Activated naive CD4-positive, alpha-beta T cell (primary cell): ENCODE measurements at places on chromosomes 2 and 18.
A peak's percentile ranks its signal among the peaks of the same experiment; 100 is the strongest.

DNA sequence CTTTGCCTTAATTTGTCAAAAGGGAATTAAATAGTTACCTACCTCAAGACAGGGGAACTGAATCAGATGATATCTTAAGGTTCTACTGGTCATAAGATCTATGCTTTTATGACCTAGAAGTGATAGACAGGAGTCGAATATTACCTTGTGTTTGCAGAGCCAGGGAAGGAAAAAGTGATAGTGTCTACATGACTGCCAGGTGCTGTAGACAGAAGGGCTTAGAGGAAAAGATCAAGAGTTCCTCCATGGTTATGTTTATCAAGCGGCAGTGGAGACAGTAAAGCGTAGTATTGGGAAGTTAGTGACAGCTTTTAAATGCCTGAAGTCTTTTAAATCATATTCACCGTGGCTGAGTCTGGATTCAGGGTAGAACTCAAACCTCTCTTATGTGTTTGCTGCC lies 11.9 kb downstream of the CRIM1 start:
- DNase-seq, result no peak

DNA sequence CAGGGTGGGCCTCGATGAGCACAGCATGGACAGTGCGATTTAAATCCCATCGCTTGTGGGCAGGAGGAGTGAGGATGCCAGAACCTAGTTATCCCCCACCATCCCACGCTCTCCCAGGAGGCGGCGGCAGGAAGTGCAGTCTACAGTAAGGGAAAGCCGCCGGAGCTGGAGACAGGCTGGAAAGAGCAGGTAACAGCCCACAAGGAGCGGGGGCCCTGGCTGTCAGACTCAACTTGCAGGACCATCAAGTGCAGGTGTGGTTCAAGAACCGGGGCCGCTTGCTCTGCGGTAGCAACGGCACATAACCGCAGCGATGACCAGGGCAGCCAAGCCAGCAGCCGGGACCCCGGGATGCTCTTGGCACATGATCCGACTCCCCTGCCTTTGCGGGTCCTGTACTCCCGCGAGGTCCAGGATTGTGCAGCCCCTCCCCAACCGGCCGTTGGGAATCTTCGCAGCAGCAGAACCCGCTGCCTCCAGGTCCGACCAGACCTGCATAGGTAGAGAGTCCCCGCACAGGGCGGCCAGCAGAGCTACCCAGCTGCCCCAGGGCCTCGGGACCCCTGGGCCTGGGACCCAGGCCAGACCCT lies 82.1 kb downstream of the BIN1 start:
- no peak for DNase-seq

DNA sequence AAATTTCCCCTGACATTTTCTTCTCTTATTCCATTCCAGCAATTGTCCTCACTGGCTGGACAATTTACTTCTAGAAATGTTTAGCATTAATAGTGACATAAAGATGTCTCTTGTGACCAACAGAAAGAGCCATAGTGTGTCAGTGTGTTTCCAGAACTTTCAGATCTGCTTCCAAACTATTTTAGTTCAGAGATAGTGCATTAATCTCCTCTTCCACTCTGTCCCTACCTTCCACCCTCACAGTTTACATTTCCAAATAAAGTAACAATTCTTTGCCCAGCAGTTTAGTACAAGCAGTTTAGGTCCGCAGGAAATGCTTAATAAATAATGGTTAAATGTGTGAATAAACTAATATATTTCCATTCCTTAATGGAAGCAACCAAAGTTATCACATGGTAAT lies 24.5 kb upstream of the RAPGEF4 start:
- DNase-seq, result no peak

GRCh38 chr2:8623958-8624591 lies 57.8 kb upstream of the ID2 start:
- DNase-seq, result no peak

- no peak for DNase-seq
Observed at GRCh38 chr2:134039912-134040581, 213.8 kb upstream of the MGAT5 start.

DNA sequence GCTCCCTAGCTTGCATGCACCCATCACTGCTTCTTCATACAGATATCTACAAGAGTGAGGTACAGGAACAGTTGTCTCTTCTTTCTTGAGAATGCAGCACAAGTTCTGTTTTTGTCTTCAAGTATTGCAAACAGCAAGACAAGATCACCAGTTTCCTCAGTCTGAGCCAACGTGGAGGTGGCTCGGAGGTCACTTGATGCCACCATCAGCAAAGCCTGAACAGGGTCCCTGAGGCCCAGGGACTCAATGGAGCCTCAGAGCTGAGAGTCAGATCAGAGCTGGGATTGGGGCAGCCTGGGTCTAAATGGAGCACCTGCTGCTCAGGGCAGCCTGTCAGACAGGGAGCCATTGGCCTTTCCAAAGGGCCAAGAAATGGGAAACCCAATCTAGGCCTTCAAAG lies 290.7 kb upstream of the ID2 start:
- no peak for DNase-seq

- no peak for DNase-seq
Observed at GRCh38 chr2:165818920-165819319, 24.9 kb upstream of the GALNT3 start.

- no peak for DNase-seq
Observed at GRCh38 chr18:58097121-58097906, 53.3 kb downstream of the NEDD4L start.

GRCh38 chr2:217669831-217670230 lies 333.0 kb downstream of the TNS1 start:
- DNase-seq, result no peak

DNA sequence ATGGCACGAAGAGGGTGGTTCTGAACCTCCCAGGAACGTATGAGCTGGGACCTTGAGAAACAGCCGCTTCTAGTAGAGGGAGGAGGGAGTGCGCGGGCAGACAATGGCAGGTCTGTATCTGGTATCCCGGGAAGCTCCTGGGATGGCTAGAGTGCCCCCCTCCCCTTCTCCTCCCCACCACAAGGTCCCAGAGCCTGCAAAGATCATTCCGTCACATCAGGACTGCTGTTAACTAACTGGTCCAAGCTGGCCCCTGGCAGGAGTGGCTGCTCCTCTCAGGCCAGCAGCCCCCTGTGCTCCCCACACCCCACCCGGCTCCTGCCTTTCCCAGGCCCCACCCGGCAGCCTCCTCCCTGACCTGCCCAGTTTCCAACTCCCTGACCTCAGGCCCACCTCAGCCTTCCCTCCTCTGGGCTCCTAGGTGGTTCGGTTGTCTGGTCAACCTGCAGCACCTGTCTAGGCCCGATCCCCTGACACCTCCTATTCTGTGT lies 75.0 kb downstream of the TPO start:
- DNase-seq, result no peak

GRCh38 chr2:30310955-30311354 lies 79.6 kb downstream of the LBH start:
- no peak for DNase-seq

GRCh38 chr2:201116115-201116958 lies at the start of gene CFLAR:
Gene CFLAR (plus strand): TSS chr2:201116164. CDS start chr2:201129866, 13,702 bp downstream.
- DNase-seq, result peak; percentile 55

GRCh38 chr2:116319935-116320334 lies 1494.6 kb upstream of the DDX18 start:
- no peak for DNase-seq

- no peak for DNase-seq
Observed at GRCh38 chr18:48860269-48861180, 90.2 kb downstream of the SMAD7 start.
